ENCODE measurements at places on chromosomes 3 and 15.

DNA sequence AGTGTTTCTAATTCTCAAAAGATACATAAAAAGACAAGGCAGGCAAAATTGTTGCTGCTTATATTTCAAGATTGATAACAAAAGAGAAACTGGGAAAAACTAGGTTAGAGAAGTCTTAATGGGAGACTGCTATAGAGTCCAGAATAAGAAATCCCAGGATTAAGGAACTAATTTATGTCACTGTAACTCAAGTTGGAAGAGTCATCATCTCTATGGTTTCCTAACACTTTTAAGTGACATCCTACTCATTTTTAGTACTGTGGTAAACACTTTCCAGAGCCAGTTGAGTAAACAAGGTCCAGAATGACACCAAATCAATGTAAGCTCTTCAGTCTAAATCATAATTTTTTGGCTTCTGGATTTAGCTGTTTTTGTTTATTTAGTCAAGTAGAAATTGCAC is 8.0 kb downstream of the CLDN16 start:
- DNase-seq = no peak

DNA sequence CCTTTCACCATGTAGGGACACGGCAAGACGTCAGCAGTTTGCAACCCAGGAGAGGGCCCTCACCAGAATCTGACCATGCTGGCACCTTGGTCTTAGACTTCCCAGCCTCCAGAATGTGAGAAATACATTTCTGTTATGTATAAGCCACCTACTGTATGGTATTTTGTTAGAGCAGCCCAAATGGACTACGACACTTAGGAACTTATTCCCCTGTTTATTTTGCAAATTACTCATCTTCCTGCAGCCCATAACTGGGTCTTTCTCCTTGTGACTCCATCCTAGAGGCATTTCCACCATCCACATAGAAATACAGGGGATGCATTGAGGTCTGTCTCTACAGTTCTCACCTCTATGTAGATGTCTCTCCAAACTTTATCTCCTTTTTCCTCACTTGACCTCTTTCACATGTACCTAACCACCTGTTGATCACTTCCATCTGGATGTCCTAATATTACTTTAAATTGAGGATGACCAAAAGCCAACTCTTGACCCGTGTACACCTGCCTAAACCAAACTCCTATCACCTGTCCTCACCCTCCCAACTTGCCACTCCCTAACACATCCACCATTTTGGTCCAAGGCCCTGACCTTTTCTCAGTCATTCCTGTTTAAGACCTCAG is 406.0 kb upstream of the WNT5A start:
- no peak for DNase-seq

DNA sequence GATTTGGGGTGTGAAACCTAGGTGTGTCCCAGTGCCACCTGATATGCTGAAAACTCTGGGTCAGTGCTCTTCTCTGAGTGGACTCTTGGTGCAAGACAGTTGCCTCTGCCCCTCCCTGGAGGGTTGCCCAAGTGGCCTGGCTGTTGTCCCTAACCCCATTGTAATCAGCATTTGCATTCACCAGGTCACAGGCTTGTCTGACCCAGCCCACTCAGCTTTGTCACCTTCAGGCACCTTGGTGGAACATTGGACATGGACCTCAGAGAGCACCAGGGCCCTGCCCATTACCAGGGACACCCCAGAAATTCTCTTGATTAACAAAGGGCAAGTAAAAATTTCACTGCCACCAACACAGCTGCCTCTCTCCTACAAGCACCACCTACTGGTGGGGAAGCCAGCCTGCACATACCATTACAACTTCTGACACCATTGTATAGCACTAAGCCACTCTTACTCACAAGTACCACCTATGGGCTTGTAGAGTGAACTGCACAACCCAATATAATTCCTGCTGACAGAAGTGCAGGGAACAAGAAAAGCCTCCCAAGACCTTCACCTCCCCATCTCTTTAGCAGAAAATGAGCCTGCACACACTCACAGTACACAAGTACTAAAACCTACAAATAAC is 324.6 kb downstream of the EPHA6 start:
- DNase-seq = no peak

DNA sequence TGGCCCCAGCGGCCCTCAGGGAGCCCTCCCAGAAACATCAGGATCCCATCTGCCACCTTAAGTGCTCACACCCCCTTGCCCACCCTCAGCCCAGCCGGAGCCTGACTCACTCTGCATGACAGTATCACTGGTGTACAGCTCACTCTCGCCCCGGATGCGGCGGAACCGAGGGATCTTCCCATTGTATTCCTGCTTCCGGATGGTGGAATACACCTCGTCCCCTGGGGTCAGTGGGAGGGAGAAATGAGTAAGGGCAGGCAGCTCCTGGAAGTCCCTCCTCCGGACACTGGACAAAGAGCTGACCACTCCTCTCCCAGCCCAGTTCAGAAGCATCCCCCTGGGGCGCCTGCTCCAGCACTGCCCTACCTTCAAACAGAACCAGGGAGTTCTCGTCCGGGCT is 16.5 kb downstream of the SEMA7A start:
- DNase-seq = no peak

DNA sequence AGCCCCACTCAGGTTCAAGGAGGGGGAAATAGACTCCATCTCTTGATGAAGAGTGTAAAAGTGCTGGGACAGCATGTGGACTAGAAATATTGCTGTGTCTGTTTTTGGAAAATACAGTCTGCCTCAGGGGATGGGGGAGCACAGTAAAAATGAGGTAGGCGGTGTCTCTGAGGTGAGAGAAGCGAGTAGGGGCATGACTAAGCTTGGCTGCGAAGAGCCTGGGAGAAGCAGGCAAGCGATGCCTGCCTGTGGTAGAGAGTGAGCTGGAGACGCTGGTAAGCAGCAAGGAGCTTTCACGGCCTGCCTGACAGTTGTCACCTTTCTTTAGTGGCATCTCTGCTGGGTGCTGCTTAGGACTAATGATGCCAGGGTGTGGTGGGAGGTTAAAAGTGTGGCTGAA is 49.0 kb upstream of the DCLK3 start:
- DNase-seq = no peak

GRCh38 chr15:100761290-100761935 is 118.2 kb upstream of the ALDH1A3 start:
- DNase-seq = no peak

- no peak for DNase-seq
Observed at GRCh38 chr3:11495948-11496557, 147.7 kb downstream of the VGLL4 start.

GRCh38 chr15:89898614-89899294 is 5.0 kb upstream of the AP3S2 start:
- peak; percentile 8 for DNase-seq

DNA sequence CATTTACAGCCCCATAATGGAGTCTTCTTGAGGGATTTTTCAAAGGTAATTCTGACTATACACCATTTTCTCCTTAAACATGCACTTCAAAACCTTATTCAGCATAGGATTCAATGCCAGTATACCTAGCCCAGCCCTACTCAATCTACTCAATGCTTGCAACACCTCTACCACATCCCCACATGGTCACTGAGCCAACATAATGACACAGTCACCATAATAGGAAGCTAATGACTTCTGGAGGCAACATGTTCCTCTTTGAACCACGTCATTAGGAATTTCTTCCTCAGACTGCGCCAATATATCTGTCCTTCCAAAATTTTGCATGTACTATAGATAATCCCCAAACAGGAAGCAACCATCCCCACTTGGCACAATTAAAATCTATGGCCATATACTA is 153.9 kb upstream of the SETMAR start:
- DNase-seq = no peak

DNA sequence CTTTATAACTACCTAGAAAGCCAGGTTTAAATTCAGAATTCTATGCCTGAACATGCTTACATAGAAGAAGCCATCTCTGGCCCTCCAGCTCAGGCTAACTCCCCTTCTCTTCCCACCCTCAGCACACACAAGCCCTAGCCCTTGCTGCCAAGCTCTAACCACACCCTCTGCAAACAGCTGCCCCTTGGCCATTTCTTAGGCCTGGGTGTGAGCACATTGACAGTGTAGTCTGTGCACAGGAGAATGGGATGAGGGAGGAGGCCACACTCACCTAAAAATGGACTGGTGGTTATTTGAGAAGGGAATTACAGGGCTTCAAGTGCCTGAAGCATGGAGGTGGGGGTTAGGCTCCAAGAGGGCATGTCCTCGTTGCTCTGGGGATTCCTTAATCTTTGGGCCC is 42.3 kb upstream of the SLC25A36 start:
- DNase-seq = no peak

DNA sequence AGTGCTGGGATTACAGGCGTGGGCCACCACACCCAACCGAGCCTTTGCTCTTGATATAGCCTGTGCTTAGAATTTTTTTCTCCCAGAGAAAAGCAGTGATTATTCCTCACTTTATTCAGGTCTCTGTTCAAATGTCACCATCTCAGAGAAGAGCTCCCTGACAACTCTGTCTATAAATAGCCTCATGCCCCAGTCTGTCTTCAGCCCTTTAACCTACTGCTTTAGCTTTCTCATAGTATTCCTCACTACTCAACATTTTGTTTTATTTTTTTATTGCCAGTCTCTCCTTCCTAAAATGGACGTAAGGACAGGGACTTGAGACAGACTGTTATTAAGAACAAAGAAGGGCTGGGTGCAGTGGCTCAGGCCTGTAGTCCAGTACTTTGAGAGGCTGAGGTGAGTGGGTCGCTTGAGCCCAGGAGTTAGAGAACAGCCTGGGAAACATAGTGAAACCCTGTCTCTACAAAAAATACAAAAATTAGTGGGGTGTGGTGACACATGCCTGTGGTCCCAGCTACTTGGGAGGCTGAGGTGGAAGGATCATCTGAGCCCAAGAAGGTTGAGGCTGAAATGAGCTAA is 78.7 kb upstream of the TTBK2 start:
- no peak for DNase-seq

GRCh38 chr3:114711321-114711886 is 417.6 kb downstream of the TIGIT start:
- no peak for DNase-seq

- DNase-seq = no peak
Observed at GRCh38 chr15:91294795-91295194, 194.7 kb downstream of the SV2B start.

- DNase-seq = no peak
Observed at GRCh38 chr3:86245360-86245759, 745.6 kb downstream of the VGLL3 start.

GRCh38 chr15:82730022-82730530 is 20.4 kb upstream of the AP3B2 start:
- DNase-seq = no peak

GRCh38 chr3:105527535-105527934 is 160.8 kb downstream of the ALCAM start:
- DNase-seq = no peak

GRCh38 chr3:25155652-25156471 is 272.2 kb upstream of the RARB start:
- no peak for DNase-seq

DNA sequence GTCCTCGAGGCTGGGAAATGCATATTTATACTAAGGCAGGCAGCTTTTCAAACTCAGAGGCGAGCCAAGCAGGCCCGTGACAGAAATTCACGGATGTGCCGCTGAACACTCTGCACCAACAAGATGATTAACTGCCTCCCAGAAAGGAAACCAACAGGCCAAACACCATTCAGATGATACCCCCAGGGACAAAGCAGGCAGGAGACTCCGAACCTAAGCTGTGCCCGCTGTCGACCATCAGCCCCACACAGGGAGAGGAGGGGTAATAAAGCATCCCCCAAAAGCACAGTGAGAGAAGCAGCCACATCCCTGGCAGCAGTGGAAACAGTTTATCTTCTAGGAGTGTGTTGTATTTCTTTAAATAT is 31.8 kb downstream of the ADAMTS17 start:
- no peak for DNase-seq

DNA sequence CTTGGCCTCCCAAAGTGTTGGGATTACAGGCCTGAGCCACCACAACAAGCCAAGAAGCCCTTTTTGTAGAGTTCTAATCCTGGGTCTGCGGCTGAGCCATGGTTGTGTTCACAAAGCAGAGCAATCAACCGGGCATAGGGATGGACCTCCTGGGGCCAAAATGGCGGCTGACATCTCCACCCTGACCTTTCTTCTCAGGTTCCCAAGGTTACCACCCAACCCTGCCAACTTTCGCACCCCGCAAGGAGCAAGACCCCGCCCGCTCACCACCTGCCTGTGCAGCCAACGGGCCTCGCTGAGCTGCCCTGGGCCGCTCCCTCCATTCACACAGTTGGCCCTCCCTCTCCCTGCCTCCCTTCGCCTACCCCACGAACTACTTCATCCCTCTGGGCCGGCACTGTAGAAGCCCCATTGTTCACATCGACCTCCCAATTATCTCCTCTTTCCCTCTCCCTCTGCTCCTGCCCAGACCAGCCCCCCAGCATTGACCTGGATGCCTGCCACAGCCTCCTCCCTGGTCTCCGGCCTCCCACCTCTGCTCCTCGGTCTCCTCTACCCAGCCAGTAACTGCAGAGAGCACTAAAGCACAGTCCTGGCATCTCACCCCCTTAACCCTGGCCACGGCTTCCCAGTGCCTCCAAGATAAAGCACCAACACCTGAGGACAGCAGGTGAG is 62.0 kb upstream of the TFRC start:
- DNase-seq = no peak

GRCh38 chr3:77620009-77620408 is 580.1 kb downstream of the ROBO2 start:
- no peak for DNase-seq

- DNase-seq = no peak
Observed at GRCh38 chr3:106065831-106066230, 197.0 kb upstream of the CBLB start.

GRCh38 chr15:91947683-91948608 is 94.4 kb downstream of the SLCO3A1 start:
- no peak for DNase-seq

DNA sequence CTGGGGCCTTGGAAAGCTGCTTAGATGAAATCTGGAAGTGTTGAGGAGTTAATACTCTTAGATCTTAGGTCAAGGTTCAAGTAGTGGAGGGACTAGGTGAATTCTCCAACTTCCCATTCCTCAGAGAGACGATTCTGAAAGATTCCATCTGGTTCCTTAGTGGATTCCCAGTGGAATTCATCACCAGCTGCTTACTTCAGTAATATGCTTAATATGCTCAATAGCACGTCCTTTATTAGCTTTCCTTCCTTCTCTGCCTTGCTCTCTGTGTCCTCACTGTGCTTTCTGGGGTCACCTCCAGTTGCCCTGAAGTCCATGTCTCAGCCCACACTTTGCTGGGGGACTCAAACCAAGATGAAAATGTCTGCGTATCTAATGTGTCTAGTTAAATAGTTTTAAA is 31.0 kb downstream of the CEP63 start:
- DNase-seq = no peak

- peak; percentile 24 for DNase-seq
Observed at GRCh38 chr3:125437631-125438435, 62.7 kb upstream of the ZNF148 start.

GRCh38 chr15:25171111-25171811 is 216.5 kb downstream of the SNRPN start:
- DNase-seq = no peak

DNA sequence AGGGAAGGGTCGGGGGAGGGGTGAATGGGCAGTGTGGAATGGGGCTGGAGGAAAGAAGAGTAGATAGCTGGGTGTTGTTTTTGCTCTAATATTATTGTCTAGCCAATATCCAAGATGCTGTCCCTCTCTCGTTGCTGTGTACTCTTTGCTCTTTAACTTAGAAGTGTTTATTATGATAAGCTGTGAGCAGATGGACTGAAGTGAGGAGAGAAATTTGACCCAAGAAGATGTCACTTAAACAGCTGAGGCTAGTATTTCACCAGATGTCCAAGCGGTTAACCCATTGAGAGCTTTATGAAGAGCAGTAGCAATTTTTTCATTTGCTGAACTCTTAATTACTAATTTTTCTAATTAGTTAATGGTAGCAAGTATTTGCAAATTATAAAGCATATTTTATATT is 212.2 kb upstream of the TP63 start:
- no peak for DNase-seq

- DNase-seq = no peak
Observed at GRCh38 chr3:183857863-183858262, 26.8 kb downstream of the PARL start.

Measured in activated CD8-positive, alpha-beta memory T cell treated with anti-CD3 and anti-CD28 coated beads for 1 hour (primary cell).